CD4-positive, alpha-beta T cell (primary cell): ENCODE measurements at places on chromosomes 4 and X.
A peak's percentile ranks its signal among the peaks of the same experiment; 100 is the strongest.

- DNase-seq, result no peak
Measured at GRCh38 chr4:87033902-87034301, 99.1 kb downstream of the AFF1 start.

GRCh38 chrX:71482228-71482958 is 50.5 kb upstream of the OGT start:
- no peak for DNase-seq

DNA sequence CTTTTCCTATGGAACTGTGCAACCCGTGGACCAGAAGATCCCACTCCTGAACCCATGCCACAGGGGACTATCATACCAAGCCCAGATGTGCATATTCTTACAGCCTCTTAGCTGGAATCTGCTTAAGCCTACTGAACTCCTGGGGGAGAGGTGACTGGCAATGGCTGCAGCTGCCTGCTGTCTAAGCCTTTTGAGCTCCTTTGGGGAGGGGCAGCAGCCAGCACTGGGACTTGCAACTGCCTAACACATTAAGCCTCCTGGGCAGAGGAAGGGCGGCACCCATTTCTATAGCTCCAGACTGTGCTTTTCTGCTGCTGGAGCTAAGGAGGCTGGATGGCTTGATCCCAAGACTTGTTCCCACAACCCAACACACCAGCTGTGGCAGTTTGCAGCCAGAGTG is 117.9 kb upstream of the VEGFC start:
- no peak for DNase-seq

- no peak for DNase-seq
Measured at GRCh38 chr4:113835005-113835404, 73.5 kb upstream of the CAMK2D start.

DNA sequence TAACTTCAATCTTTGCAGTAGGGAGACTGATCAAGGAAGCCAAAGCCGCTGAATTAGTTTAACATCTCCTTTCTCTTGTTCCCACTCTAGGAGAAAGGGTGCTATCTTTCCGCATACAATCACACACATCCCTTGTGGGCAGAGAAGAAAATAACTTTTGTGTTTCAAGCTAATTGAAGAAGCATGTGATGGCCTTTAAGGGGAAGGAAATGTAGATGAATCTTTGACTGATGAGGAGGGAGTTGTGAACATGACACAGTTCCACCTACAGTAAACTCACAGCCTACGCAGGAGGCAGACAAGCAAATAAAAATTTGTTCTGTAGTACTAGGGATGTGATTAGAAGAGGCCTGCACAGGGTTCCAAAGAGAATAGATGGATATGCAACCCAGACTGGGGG is 14.7 kb upstream of the SPATA4 start:
- DNase-seq, result no peak

DNA sequence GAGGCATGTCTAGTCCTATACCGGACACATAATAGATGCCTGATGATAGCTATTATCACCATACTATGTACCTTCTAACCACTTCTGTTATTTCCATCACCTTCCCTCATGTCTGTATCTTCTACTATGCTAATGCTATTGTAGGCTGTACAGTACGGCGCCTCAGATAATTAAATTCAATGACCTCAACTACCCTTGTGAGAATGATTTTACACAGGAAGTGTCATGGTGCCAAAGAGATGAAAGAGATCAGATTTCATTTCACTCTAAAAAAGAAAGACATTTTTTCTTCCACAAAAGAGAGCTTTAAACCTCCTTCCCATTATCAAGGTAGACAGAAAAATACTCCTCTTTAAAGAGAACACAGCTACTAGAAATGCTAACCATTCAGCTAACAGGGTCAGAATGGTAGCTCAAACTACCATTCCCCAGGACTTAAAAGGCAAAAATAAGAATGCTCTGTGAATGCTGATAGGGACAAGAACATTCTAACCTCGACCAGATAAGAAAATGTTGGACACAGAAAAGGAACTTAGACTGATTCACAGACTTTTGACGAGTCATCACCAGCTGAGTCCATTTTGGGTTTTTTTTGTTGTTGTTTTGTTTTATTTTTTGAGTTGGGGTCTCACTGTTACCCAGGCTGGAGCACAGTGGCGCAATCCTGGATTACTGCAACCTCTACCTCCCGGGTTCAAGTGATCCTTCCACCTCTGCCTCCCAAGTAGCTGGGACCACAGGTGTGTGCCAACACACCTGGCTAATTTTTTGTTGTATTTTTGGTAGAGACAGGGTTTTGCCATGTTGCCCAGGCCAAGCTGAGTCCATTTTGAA is 99.2 kb upstream of the RAPGEF2 start:
- no peak for DNase-seq

- no peak for DNase-seq
Measured at GRCh38 chrX:114959729-114960128, 57.7 kb downstream of the IL13RA2 start.

GRCh38 chrX:20230406-20230805 is 36.3 kb downstream of the RPS6KA3 start:
- no peak for DNase-seq

DNA sequence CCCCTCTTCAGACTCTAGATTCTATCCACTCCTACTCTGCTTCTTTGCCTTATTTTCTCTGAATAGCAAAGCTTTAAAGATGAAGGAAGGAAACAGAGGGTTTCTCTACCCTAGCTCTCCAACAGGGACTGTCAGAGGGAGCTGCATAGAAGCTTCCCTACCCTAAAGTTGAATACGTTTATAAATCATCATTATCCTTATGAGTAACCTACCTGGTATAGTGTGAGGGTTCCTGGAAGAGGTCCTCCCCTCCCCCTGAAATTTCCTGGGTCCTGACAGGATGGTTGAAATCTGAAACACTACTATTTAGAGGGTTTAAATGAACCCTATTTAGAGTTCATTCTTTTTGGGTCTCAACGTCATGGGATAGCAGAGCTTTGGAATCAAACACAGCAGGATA is 187.0 kb upstream of the RBPJ start:
- no peak for DNase-seq

GRCh38 chr4:24642981-24643547 is 58.7 kb upstream of the DHX15 start:
- DNase-seq, result no peak

DNA sequence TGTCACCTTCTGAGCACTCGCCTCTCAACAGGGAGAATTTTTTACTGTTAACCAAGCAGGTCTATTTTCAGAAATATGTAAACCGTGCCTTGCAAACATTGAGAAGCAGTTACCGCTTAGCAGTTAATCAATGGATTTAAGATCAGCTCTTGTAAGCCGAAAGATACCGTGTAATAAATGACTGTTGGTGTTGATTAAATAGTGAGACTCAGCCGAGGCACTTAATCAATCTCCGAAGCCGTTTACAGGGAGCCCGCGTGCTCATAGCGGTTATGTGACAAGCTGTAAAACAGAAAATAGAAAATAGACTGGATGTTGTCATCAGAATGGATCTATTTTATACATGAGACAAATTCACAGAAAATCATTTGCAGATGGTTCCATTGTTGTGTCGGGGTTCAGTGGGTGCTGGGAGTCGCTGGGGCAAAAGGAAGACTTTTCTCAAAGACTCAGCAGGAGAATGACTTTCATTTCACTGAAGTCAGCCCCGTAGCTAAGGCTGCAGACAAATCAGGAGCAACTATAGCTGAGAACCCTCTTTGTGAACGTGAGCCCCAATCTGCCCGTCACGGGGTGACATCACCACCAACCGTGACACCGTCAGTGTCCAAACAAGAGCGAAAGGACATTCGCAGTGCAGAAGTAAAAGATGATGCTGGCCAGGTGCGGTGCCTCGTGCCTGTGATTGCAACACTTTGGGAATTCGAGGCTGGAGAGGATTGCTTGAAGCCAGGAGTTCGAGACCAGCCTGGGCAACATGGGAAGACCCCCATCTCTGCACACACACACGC is 275.3 kb downstream of the CRLF2 start:
- DNase-seq, result no peak

GRCh38 chrX:49053223-49054072 is 5.4 kb upstream of the CCDC120 start:
- peak; percentile 33 for DNase-seq

- peak; percentile 34 for DNase-seq
Measured at GRCh38 chrX:150364347-150365050, 1.4 kb downstream of the MAMLD1 start.

DNA sequence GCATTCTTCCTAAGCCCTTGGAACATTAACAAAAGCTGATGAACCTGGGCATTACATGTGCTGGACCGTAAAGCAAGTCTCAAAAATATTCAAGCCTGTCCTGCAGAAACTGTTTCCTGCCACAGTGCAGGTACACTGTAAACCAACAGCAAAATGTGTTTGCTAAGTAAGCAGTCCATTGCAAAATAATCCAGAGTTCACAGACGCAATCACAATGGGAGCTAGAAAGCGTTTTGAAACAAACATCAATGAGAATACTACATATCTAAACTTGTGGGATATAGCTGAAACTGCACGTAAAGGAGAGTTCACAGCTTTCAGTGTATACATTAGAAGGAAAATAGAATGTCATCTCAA is 61.6 kb downstream of the RGS12 start:
- no peak for DNase-seq

DNA sequence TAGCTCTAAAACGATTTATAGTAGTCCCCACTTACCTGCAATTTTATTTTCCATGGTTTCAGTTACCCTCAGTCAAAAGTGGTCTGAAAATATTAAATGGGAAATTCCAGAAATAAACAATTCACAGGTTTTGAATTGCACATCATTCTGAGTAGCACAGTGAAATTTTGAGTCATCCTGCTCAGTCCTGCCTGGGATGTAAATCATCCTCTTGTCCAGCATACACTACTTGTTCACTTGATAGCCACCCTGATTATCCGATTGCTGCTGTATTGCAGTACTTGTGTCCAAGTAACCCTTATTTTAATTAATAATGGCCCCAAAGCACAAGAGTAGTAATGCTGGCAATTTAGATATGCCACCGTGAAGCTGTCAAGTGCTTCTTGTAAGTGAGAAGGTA is 23.5 kb upstream of the BDH2 start:
- no peak for DNase-seq

DNA sequence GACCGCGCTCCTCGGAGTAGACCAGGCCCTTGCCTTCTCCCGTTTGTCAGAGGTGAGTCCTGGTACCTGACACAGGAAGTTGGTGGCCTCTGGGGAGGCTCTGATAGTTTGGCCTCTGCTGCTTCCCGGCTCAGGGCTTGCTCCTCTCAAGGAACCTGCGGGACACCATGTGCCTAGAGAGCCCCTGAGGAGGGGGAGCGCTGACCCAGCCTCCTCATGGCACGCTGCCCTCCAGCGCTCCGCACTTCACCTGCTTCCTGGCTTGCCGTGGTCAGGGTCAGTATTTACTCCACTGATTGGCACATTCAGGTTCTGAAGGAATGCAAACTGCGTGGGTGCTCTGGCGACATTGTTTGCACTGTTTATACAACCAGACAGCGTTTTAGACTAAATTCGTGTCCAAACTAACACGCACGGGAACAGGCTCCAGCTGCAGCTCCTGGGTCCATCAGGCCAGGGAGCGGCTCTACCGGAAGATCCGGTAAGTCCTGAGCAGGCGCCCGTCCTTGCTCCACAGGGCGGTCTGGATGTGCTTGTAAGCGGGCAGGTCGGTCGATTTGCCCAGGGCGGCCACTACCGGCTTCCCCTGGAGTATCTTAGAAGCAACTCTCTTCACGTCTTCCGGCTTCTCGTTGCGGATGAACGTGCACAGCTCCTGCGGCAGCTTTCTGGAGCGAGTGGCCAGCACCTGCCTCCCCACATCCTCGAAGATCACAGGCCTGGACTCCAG is 121.6 kb upstream of the GRID2 start:
- DNase-seq, result no peak

- no peak for DNase-seq
Measured at GRCh38 chr4:189124149-189124758, 816.4 kb upstream of the FRG1 start.

GRCh38 chr4:61934198-61934597 is 734.1 kb downstream of the ADGRL3 start:
- DNase-seq, result no peak

GRCh38 chrX:128754130-128754529 is 701.9 kb upstream of the ACTRT1 start:
- no peak for DNase-seq

GRCh38 chr4:129218360-129218759 is 122.4 kb downstream of the C4orf33 start:
- no peak for DNase-seq

DNA sequence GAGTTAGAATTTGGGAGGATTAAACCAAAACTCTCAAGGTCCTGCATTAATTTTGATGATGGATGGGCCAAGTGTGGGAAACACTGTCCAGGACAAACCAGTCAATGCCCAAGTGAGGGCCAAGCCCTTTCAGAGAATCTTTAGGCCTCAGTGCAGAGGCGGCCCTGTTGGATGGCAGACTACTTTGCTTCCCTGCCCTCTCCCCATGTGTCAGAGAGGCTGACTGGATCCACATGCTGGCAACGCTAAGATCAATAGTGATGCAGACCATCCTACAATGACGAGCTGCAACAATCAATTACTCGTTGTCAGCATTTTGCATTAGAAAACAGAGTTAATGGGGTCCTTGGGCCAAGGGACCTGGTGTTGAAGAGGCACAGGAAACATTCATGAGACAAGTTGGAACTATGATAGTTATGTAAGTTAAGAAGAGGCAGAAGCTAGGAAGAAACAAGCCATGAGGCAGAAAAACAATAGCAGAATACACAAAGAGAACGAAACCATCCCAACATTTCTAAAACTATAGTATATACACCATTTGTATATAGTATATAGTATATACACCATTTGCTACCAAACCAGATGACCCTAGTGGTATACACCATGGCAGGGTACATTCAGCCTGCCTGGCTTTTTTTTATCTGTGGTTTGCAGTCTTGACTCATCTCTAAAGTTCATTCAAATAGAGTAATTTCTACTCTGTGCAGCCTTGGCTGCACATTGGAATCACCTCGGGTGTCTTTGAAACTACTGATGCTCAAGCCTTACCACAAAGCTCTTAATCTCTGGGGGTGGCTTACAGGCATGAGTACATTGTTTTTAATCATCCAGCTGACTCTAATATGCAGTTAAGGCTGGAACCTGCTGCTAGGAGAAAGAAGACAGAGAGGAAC is 147.7 kb upstream of the GYPA start:
- DNase-seq, result no peak

GRCh38 chr4:111579767-111580166 is 565.5 kb upstream of the FAM241A start:
- no peak for DNase-seq

DNA sequence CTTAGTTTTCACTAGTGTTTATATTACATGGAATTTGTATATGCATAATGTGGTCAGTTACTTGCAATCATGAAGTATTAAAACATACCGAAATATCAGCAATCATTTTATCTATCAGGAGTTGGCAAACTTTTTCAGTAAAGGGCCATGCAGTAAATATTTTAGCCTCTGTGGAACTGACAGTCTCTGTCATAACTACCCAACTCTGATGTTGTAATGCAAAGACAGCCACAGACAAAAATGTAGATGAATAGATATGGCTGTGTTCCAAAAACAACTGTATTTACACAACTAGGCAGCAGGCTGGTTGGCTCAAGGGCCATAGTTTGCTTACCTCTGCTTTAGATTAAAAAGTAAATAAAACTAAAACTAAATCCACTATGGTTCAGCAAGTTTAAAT is 200.2 kb downstream of the HS3ST1 start:
- DNase-seq, result no peak

DNA sequence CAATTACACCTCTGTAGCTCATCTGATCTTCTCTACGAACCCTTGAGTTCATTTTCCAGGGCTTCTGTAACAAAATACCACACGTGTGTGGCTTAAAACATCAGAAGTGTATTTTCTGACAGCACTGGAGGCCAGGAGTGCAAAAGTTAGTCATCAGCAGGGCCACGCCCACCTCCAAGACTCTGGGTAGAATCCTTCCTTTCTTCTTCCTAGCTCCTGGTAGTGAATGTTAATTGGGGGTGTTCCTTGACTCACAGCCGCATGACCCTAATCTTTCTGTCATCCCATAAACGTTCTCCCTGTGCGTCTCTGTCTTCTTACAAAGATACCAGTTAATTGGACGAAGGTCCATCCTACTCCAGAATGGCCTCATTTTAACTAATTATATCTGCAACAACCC is 115.0 kb downstream of the TRIML1 start:
- DNase-seq, result no peak
